ENCODE measurements at places on chromosomes 12 and 14.
A peak's percentile ranks its signal among the peaks of the same experiment; 100 is the strongest.

DNA sequence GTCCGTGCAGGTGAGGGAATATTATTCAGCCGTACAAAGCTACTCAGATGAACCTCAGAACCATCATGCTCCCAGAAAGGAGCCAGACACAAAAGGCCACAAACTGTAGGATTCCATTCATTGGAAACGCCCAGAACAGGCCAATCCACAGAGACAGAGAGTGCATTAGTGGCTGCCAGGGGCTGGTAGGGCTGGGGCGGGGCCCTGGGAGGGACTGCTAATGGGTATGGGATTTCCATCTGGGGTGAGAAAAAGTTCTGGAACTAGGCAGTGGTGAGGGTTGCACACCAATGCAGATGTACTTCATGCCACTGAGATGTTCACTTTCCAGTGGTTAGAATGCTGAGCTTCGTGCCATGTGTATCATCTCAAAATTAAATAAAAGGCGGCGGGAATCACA lies 101.1 kb downstream of the RFLNA start:
- no peak for DNase-seq

GRCh38 chr12:14570231-14570630 lies 2.5 kb upstream of the PLBD1 start:
- no peak for DNase-seq

GRCh38 chr14:31124197-31124596 lies 83.4 kb downstream of the HECTD1 start:
- no peak for DNase-seq

GRCh38 chr12:11668611-11669010 lies 19.1 kb downstream of the ETV6 start:
- no peak for DNase-seq

DNA sequence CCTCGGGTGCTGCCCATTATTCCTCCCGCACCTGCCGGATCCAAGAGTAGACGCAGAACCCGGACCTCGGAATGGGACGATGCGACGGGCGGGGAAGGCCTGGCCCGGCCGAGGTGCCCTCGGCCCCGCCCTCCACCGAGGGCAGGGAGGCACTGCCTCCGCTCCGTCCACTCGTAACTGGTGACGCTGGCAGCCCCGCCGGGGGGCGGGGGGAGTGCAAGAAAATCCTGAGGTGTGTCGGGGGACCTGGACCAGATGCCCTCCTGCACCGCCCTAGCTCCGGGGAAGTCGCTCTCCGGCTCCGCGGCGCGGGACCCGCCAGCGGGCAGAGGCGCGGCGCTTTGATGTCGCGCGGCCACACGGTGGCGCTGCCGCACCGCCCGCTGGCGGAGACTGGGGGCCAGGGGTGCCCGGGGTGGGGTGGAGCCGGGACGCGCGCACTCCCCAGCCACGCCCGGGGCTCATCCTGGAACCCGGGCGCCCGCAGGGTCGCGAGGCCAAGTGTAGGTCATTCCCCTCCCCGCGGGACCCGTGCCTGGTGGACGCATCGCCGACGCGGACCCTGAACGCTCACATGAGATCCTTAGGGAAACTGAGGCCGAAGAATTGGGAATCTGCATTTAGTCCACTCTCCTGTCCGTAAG lies 202.8 kb downstream of the TTC8 start:
- peak; percentile 18 for DNase-seq

- peak; percentile 97 for DNase-seq
Observed at GRCh38 chr12:104055686-104056388, 5.8 kb upstream of the GLT8D2 start.

DNA sequence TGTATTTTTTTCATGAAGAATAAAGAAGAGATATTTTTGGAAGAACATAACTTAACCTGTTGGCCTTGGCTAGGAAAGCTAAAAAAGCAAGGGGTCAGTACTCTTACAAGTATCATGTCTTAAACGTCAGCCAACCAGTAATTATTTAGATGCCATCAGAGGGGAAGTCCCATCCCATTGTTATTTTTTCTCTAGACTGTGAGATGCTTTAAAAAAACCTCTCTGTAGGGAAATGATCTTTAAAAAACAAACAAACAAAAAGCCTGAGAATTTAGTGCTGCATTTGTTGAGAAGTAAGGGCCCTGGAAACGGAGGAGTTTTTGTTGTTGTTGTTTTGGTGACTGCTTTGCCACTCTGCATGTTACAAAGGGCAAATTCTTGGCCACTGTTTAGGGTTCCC lies 474.0 kb downstream of the ZFP36L1 start:
- DNase-seq: no peak

GRCh38 chr14:68962681-68963080 lies 16.4 kb downstream of the ACTN1 start:
- DNase-seq: no peak

- DNase-seq: no peak
Observed at GRCh38 chr12:19608039-19608438, 168.7 kb downstream of the AEBP2 start.

DNA sequence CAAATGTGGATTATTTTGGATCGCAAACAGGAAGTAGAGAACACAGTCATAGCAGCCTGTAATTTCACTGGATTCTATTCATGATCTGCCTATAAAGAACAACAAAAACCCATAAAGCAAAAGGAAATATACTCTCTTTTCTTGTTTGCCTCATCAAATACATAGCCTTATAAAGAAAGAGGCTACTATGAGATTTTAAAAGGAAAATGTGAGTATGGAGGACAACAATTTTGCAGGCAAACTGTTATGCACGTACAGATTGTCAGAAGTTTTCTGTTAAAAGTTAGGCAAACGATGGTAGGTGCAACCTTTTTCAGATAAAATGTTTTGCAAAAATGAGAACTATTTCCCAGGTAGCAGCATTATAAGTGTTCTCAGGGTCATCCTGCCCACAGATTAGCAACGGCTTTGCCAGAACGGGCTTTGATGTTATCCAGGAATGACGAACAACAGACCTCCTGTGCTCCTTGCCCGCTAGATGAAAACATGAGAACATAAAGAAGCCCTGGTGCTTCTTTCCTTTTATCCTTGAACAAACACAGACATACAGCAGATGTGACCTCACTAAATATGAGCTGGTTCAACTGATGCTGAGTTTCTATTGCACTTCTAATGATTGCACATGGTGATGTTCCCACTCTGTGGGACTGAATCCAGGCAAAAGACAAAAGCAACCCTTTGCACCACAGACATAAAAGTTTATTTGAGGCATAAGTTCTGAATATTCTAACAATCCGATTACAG lies 88.1 kb downstream of the ITPR2 start:
- DNase-seq: no peak

Measured in NCI-H1092 treated with DMSO at 0.1 percent for 48 hours (cell line).